ENCODE measurements at places on chromosomes 7 and 10.

DNA sequence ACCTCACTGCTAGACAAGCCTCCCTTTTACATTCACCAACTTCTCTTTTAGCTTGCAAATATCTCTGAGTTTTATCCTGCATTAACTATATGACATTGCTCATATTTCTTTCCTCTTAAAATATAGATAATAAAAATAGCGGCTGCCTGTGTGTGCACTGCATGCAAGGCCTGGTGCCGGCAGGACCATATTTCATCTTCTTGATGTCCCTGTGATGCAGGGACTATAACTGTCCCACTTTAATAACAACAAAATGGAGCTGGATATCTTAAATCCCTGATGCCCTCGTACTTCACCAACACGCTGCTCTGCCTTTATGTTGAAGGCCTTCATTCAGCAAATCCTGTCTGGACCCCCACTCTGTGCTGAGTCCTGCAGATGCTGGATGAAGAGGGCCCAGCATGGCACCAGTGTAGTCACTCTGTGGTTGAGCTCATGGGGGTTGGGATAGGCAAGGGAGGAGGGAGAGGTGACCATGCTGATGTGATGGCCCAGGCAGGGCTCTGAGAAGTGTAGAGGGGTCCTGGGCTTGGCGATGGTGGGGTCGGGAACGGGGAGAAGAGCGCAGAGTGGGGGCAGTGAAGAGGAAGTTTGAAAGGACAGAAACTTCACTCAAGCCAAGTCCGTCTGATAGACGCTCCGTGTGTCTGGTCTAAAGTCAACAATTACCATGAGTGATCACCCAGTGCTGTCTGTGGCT lies 40.4 kb downstream of the C10orf90 start:
- no peak for DNase-seq

GRCh38 chr10:112914288-112914952 lies 35.6 kb upstream of the TCF7L2 start:
- DNase-seq = no peak

DNA sequence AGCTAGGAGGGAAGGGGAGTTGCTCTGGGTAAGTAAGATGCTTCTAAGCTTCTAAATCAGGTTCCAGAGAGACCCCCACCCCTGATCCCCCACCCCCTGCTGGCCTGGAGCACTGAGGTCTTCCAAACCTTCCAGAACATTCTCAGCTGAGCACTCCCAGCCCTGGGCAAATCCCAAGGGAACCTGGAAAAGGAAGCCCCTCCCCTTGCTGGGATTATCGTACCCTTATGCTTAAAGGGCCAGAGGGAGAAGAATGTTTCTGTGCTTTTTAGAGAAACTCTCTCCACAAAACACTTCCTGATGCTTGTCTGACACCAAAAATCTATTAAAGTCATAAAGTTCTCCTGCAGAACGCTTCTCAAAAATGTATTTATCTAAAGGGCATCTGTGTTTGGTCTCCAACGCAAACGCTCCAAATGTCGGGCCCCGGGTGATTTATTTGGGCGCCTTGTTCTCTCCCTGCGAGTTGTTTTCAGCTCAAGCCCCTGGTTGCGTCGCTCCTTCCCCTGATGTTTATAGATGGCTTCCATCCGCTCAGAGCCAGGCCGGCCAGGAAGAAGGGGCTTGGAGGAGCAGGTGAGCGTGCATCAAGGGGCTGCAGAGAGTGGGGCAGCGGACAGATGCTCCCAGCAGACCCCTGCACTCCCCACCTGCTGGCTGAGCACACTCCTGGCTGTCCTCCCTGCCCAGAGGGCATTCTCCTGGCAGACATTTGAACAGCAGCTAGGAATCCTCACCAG lies 8.2 kb upstream of the RET start:
- DNase-seq = no peak

DNA sequence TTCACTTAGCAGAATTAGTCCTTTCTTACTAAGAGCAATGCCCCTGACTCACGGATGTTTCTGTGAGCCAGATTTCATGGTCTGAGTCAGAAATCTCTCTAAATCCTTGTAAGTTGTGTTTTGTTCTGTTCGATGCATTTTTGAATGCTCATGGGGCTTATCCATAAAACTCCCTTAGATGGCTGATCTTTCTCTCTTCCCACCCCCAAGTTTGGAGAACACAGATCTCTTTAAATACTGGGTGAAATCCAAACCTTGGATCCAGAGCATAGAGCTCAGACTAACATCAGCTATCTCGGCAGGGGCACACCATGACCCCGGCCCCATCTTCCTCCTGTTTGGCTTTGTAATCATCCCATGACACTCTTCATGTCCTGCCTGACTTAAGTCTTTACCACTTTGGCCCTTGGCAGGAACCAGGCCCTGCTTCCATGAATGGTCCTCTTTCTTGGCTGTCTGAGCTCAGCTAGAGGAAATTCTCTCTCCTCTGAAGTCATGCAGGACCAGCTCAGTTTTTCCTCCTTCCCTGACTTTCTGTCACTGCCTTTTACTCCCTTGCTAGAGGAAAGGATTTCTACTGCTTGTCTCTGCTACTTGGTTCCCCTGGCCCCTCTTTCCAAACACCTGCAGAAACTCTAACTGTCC lies 120.4 kb upstream of the RAB11FIP2 start:
- no peak for DNase-seq

DNA sequence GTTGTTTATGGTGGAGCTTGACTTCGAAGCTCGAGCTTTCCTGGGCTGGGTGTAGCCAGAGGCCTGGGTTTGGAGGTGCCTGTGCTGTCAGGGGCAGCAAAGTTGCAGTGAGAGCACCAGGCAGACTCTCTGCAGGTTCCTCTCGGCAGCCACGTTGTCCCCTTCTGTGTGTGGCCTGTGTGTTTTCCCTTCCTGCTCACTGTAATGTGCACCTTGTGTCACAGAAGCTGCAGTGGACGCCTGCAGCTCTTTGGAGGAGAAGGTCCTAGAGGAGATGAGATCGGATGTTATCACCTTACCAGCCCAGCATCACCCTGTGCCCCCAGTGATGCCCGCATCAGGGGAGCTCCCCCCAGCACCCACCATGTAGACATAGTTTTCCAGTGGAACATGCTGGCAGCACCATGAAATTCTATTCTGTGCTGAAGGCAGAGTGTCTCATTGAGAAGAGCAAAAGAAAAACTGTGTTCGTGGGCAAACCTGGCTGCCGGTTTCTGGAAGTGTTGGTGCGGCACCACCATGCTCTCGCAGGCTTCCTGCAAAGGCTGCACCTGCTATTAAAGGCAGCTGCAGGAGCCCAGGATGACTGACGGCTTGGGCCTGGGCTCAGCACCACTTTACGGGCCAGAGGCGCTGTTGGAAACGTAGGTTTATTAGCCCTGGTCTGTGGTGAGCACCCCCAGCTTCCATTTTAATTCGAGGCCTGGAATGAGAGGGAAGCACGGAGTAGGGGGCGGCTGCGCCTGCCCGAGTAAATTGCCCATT lies 609.8 kb upstream of the FOXK1 start:
- DNase-seq = no peak

GRCh38 chr10:109974504-109975191 lies 33.1 kb upstream of the ADD3 start:
- DNase-seq = no peak

GRCh38 chr7:140314573-140315480 lies 83.5 kb downstream of the SLC37A3 start:
- DNase-seq = no peak

DNA sequence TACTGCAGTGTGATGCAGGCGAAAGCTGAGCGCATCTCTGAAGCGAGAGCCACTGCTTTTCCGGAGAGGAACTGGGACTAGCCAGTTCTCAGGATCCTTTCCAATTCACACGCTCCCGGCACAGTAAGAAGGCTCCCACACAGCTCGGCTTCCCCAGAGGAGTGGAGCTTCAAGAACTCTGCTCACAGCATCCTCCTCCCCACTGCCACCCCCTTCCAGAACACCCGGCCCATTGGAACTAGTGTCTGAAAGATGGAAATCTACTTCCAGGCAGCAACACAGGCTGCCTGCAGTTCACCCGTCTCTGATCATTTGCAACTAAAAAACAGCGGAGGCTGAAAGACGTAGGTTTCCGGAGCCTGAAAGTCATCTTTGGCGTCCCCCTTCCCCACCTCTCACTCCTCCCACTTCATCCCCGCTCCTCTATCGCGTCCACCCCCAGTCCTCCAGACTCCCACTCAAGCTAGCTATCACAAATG lies at the start of gene DGKB:
DGKB (minus strand) TSS at position 163 of the 479 bp plus-strand sequence.
- no peak for DNase-seq

DNA sequence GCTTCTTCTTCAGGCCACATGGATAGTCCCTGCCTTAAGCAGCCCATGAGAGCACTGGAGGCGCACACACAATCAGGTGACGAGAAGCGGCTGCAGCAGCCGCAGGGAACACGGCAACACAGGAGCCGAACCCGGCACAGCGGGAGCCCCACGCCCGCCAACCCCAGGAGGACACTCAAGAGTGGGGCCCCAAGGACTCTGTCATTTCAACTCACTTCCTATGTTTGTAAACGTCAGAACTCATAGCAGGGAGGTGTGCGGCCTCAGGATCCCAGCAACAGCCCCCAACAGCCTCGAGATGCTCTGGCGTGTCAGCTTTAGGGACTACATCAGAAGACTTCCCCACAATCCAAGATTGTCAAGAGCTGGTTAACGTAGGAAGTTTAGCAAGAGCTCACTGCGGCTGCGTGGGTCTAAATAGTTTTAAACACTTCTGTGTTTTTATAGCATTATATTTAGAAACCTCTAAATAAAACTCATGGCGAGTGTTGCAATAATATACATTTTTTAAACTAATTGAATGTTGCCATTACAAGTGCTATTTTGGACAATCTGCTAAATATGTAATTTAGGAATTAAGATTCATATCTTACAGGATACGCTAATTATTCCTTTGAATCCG lies 123.4 kb downstream of the MAD1L1 start:
- no peak for DNase-seq

DNA sequence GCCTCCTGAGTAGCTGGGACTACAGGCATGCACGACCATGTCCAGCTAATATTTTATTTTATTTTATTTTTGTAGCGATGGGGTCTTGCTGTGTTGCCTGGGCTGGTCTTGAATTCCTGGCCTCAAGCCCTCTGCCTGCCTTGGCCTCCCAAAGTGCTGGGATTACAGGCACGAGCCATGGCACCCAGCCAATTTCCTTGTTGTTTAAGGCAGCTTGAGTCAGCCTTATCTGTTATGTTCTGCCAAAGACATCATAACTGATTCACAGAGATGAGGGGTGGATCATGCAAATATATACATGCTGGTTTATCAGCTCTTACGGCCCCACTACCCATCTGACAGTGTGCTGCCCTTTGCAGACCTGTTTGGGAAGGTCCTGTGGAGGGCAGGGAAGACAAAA lies 826.7 kb downstream of the TYW1 start:
- no peak for DNase-seq

- DNase-seq = no peak
These were observed 12.0 kb upstream of the KLHL7 start for GRCh38 chr7:23093546-23093945.

DNA sequence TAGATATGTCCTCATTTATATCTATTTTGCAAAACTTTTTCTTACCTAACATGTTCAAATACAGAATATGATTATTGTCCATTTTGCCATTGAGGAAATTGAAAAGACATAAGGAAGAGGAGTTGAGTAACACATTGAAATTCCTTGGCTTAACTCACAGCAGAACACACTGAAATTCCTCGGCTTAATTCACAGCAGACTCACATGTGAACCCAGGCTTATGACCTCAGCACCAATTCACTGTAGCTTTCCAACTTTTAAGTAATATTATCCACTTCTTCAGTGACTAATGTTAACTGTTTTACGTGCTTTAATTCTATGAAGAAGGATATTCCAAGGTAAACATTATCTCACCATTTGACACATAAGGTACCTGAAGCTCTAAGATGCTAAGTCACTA lies 597.5 kb upstream of the PFKP start:
- DNase-seq = no peak

GRCh38 chr7:55546814-55547213 lies 25.5 kb downstream of the VOPP1 start:
- no peak for DNase-seq

DNA sequence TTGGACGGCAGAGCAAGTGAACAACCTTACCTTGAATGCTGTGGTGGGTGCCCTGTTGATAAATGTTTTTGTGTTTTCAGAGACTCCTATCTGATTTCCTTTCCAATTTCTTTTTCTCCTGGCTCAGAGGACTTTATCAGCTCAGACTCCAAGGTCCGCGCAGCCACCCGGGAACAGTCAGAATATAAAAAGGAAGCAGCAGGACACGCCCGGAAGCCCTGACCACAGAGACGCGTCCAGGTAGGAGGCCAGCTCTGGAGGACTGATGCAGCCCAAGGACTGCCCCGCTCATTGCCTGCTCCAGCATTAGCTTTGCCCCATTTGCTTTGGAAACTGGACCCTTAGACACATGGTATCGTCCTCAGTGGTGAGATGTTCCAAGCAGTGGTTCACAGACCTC lies 61.3 kb downstream of the TACC2 start:
- DNase-seq = no peak

DNA sequence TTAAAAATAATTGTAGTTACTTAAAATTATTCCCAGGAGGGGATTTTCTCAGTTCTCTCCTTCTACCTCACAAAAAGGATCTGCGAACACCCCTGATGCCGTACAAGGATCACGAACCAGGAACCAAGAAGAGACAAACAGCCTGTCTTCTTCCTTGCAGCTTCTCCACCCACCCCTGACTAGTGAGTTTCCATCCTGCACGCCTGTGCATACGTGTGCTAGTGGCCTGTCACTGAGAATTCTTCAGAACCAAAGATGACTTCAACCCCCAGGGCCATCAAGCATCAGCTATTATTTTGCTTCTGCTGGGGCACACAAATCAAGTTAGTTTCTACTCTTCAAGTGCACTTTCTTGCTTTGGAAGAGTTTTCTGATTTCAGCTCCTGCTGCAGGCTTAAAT lies 175.5 kb upstream of the KLF6 start:
- DNase-seq = no peak

- no peak for DNase-seq
These were observed 427.4 kb downstream of the PTPRN2 start for GRCh38 chr7:158160199-158160598.

All from stimulated activated CD4-positive, alpha-beta T cell treated with anti-CD3 and anti-CD28 coated beads, Interleukin-1b, Interleukin-23, amount 100 ng/mL, for 1 hour (primary cell).